ENCODE measurements at places on chromosomes 6 and 20.
A peak's percentile ranks its signal among the peaks of the same experiment; 100 is the strongest.

- no peak for DNase-seq
These were observed 6.6 kb downstream of the CCDC167 start for GRCh38 chr6:37492991-37493660.

DNA sequence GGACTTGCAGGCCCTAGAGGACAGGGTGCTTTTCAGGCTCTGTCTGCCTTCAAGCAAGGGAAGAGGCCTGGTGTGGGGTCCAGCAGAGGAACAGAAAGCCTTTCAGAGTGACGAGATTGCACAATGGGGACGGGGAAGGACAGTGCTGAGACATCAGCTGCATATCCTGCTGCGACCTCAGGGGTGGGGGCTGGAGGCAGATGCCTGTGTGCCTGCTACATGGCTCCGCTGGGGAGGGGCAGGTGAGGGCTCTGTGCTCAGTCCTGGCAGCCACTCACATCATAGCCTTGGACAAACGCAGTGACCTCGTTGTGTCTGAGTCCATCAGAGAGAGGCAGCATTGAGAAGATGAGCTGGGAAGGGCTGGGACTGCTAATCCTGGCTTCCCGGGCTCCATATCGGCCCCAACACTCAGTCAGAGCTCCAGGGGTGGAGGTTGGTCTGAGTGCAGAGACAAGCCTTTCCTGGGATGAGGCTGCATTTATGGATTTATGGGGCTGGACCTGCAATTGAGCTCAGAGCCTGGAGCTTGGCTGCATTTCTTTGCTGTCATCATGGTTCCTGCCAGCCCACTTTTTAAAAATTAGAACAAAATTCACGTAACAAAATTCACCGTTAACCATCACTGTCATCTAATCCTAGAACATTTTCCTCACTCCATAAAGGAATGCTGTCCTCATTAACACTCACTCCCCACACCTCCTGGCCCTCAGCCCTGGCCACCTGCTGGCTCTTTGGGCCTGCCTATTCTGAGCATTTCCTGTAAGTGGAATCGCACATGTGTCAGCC, 196.9 kb upstream of the SLC24A3 start:
- no peak for DNase-seq

GRCh38 chr20:45017857-45018256, 51.5 kb downstream of the STK4 start:
- DNase-seq: no peak

DNA sequence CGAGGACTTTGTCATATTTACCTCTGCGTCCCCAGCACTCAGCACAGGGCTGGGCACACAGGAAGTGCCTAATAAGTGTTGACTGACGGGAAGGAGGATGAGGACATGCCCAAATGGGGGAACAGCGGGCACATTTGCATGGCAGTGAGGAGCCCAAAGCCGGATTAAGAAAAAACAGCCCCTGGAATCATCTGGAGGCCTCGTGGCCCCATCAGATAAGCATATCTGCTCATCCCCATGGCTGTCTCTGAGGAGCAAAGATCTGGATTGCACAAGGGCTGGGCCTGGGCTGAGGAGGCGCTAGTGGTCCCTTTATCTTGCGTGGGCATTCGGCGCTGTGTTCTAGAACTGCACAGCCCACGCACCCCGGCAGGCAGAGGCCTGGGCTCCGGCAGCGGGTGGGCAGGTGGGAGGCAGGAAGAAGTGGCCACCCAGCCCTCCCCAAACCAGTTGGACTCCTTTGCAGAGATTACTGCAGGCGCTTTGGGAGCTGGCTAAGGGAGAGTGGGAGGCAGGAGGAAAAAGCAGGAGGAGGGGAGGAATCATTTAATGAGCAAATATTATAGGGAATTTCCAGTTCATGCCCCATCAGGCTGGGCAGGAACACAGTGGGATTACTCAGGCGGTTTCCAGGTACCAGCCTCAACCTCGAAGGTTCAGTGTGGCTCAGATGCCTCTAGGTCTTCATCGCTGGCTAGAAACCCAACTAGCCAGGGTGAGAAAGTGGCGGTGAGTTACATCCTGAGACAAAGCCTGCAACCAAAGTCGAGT, 108.1 kb downstream of the CEBPB start:
- no peak for DNase-seq

DNA sequence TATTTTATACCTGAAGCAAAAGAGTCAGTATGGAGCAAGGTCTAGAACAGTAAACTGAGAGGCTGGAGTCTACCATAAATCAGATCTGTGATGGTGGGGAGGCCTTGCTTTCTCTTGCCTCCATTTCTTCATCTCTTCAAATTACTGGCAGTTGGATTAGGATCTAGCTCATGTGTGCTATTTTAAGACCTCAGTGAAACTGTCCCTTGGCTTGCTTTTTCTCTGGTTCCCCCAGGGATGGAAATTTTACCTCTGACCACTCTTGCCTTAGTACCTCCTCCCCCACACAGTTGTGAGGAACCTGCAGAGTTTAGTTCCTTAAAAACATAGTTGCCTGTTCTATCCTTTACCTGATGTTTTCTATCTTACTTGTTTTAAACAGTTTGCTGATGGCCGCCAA, 8.5 kb downstream of the TMEM14B start:
- no peak for DNase-seq

- no peak for DNase-seq
These were observed 159.8 kb downstream of the PLCB1 start for GRCh38 chr20:8291873-8292272.

DNA sequence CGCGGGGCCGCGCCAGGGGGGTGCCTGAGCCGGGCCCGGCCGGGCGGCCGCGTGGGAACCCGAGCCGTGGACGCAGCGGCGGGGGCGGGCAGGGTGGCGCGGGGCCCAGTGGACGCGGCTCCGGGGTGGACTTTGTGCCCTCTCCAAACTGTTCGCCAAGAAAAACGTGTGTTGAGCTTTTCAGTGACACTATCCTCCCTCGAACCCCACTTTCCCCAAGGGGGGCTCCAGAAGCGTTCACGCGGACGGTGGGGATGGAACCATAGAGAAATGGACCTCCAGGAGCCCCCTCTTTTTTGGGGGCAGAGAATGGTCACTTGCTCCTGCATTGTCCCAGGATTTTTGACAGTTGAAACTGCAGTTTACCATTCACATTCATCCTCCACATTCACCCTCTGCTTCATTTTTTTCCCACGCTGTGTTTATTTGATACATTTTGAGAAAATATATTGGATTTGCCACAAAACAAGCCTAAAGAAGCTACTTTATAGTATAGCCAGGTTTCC, 2.9 kb upstream of the HIVEP1 start:
- DNase-seq: no peak

GRCh38 chr6:33672808-33673207, 38.7 kb downstream of the UQCC2 start:
- no peak for DNase-seq

GRCh38 chr20:44231713-44232468, 15.2 kb upstream of the GDAP1L1 start:
- no peak for DNase-seq

DNA sequence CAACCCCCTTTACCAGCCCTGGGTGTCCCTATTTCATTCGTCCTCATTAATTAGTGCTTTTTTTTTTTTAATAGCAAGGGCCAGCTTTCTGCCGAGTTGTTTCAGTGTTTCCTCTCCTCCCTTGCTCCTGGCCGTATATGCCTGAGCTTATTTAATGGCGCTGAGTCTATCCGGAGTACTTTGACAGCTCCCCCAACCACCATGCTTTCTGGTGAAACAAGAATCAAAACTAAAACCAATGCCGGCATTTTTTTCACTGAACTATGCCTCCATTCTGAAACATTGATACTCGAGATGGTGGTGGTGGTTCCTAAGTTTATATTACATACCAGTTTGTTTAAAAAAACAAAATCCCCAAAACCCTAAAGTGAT, 1.2 kb downstream of the DCBLD1 start:
- peak; percentile 22 for DNase-seq

GRCh38 chr20:9886227-9886626, 47.4 kb upstream of the PAK5 start:
- no peak for DNase-seq

GRCh38 chr6:99219788-99220187, 129.7 kb downstream of the FAXC start:
- no peak for DNase-seq

- DNase-seq: no peak
These were observed 326.0 kb upstream of the RSPO3 start for GRCh38 chr6:126792340-126793085.

GRCh38 chr20:16205507-16205906, 367.7 kb downstream of the KIF16B start:
- DNase-seq: no peak

DNA sequence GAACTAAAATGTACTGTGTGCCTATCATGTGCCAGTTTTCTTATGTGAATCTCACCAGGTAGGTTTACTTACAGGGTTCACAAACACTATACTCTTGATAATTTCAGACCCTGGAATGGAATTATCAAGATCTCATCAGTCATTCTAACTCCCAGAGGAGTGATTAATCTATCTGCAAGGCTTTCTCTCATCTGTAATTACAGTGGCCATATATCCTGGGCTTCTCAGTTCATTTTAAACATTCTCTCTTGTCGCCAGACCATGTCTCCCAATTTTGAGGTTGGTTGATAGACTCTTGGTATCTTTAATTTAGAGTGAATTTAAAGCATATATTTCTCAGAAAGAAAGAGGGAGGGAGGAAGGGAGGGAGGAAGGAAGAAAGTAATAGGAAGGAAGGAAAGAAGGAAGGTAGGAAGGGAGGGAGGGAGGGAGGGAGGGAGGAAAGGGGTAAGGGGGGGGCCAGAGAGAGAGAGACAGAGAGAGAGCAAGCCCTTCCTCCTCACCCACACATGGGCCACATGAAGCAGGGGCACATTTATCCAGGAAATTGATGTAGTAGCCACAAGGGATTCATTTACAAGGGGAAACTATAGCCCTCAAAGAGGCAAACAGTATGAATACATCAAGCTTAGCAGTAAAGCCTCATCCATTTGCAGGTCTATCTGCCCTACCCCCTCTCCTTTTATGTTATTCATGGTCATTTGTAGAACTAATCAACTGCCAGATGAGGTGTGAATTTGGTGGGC, 25.8 kb upstream of the NRSN1 start:
- no peak for DNase-seq

DNA sequence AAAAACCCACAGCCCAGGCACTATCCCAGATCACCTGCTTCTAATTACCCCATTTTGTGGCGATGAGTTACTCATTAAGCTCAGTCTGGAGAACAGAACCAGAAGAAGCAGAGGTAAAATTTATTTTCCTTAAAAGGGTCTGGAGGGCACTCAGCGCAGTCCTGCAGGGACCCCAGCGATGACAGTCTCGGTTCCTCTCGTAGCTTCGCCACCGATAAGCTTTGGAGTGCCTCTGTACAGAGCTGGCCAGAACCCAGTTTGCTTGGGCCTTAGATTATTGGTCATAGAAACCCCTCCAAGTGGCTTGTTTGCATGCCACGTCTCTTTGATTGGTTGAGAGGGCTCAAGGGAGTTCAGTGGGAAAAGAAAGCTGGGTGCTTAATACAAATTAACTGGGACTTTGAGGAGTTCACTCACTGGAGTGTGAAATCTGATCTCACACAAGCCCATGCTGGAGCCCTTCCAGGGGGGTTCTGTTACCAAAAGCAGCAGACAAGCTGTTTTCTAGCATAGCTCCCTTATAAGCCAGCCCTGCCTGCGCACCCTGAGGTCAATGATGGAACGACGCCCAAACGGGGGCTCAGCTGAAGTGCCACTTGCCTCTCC, 158.5 kb upstream of the ARID1B start:
- no peak for DNase-seq

- no peak for DNase-seq
These were observed 36.5 kb downstream of the HIVEP1 start for GRCh38 chr6:12048609-12049008.

- peak; percentile 58 for DNase-seq
These were observed 13.9 kb upstream of the ATG5 start for GRCh38 chr6:106339334-106340029.

DNA sequence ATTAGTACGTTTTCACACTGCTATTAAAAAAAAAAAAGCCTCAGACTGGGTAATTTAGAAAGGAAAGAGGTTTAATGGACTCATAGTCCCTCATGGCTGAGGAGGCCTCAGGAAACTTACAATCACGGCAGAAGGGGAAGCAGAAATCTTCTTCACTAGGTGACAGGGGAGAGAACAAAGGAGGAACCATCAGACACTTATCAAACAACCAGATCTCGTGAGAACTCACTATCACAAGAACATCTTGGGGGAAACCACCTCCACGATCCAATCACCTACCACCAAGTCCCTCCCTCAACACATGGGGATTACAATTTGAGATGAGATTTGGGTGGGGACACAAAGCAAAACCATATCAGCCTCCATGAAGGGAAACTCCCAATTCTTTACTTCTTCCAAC, 85.2 kb upstream of the MAFB start:
- DNase-seq: no peak

DNA sequence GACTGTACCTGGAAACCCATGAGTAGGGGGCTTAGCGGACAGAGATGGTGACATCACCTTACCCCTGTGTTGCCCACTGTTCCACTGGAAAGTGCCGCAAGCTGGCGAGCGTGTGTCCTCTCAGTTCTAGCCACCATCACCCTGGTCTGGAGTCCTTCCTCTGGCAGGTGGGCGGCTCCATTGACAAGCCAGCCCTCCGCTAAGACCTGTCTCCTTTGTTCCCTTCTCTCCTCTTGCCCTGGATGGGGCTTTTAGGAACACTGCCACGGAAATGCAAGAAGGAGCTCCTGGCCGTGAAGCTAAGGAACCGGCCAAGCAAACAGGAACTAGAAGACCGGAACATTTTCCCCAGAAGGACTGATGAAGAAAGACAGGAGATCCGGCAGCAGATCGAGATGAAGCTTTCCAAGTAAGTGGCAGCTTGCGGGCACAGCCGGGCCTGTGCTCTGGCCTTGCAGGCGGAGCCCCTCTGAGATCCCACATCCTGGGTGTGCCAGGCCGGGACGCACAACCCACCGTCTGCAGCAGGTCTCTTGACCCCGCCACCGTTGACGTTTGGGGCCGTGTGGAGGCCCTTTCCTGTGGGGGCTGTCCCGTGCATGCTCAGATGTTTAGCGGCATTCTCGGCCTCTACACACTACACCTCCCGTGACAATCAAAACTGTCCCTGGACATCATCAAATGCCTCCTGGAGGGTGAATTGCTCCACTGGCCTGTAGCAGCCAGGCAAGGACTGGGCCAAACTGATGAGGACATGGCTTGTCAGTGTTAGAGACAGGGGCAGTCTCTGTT, 127.5 kb downstream of the SYCP2 start:
- no peak for DNase-seq

- no peak for DNase-seq
These were observed 41.5 kb upstream of the EPB41L1 start for GRCh38 chr20:36113036-36113435.

DNA sequence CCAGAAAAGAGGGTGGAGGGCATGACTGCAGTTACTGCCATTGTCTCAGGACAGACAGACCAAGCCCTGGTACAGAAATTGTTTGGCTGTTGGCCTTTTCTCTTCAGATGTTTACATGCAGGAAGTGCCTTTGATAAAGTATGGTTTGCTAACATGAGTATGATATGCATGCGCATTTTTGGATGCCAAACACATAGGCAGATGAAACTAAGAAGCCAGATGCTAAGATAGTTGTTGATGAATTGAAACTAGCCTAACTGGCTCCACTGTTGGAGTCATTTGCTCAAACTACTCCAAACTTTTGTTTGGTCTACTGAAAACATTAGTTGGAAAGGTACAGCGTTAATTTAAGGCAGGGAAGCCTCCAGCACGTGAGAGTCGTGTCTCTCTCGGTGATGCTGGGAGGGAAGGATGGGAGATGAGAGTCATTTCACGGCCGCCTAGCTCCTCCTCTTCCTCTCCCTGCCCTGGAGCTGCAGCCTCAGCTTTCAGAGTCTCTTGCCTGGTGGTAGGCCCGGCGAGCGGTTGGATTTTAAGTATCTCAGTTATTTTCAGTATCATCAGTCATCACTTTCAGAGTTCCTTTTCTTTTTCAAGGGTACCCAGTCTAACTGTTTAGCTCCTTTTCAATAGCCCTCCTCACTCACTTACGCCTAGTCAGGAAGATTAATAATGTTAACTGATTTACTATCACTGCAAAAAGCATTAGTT, 29.7 kb downstream of the RREB1 start:
- peak; percentile 65 for DNase-seq

GRCh38 chr20:63703471-63703975, 4.3 kb downstream of the ARFRP1 start:
- DNase-seq: no peak

All from CD4-positive, alpha-beta T cell treated with Interleukin-21 for 1 hour (primary cell).